Lower lobe of right lung (tissue), 2 donors: ENCODE measurements at places on chromosomes 13 and 19. TPM values are rescaled to one million over a fixed set of nuclear protein-coding genes. Genes with fewer than 3 reads are reported as not detected.

DNA sequence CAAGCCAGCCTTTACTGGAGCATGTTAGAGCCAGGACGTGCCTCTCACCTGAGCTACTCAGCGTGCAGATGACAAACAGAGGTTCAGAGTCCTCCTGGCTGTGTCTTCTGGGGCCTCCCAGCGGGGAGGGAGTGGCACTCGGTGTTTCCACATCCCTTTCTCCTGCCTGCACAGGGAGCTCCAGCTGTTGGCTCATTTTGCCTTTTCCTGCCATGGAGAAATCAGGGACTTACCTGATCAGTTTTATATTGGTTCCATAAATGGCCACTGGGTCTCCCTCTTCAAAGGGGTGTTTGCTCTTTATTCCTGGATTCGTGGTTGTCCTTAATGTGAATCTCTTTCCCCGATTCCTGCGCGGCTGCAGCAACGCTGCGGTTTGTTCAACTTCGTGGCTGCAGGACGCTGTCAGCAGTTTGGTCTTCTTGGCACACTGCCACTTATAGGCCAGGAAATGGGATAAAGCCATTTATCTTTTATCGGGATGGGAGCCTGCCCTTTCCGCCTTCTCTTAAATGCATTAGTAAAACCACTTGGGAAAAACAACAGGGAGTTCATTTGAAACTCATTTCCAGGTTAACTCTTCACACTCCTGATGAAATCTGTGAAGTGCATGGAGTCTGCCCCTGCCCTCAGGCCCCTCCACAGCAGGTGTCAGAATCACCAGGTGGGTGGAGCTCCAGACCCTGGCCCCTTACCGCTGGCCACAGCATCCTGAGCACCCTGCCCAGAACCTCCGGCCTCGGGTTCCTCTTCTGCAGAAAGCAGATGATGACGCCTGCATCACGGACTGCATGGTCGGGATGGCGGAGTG lies 39.8 kb upstream of the MCF2L start:
- DNase-seq = no peak

DNA sequence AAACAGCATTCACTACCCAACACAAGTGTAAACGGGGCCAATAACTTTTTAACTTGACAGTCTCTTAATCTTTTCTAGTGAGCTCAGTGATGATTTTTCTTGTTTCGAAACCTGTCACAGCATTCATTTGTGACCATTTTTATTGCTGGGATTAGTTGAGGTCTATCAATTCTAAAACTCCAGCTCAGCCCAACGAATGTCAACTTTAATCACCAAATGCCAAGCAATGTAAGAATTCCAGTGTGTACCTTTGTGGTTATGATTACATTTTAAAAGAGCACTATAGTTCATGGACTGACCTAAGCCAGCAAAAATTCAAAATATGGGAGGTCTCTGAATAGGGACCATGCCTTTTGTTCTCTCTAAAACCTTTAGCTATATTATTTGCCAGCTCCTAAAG lies 694.3 kb upstream of the SGCG start:
- DNase-seq = no peak

The CGB5 gene
- not detected for total RNA-seq

The TMEM147 gene
- 81.6 TPM for total RNA-seq

DNA sequence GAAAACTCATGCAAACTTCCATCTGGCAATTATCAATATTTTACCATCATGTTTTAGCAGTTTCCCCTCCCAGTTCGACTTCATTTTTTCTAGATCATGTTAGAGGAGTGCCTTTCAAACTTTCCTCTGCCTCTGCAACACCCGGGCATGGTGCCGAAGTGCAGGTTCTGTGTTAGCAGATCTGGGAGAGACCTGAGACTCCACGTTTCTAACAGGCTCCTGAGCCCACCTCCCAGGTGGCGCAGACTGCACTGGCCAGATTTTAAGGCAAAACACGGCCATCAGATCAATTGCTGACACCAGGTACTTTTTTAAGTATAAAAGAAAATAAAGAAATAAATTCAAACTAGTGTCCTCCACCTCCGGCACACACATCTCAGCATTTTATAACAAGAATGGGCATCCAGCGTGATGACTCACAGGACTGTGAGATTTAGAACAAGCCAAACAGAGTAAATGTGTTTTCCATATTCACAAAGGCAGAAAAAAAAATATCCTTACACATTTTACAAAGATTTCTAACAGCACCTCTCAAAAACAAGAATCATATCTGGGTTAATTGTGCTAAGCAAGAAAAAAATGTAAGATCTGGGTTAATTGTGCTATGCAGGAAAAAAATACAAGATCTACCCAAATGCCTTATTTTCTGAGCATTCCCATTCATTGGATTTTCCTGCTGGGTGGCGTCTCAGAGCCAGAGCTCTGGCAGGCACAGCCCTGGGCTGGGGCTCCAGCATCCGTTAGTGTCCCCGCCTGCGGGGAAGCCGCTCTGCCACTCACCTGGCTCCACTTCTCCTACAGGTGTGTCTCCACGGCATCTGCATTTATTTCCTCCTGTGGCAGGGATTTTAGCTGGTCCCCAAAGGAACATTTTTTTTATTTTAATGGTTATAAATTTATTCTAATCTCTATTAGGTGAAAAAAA lies 127.9 kb upstream of the SOX1 start:
- no peak for DNase-seq

The ATP4B gene
- total RNA-seq = not detected
